ENCODE measurements at places on chromosomes 2 and 18.

- H3K36me3 ChIP-seq = peaks cover 30% of the 10 kb centered on the region
- H3K4me1 ChIP-seq = peaks cover 8% of the 10 kb centered on the region
- no peak for DNase-seq
- peak overlapping the region; percentile 60 for H3K27ac ChIP-seq
- H3K4me3 ChIP-seq = no peak overlapping the region
These were observed 27.4 kb downstream of the SLC66A2 start for GRCh38 chr18:79923896-79924585.

DNA sequence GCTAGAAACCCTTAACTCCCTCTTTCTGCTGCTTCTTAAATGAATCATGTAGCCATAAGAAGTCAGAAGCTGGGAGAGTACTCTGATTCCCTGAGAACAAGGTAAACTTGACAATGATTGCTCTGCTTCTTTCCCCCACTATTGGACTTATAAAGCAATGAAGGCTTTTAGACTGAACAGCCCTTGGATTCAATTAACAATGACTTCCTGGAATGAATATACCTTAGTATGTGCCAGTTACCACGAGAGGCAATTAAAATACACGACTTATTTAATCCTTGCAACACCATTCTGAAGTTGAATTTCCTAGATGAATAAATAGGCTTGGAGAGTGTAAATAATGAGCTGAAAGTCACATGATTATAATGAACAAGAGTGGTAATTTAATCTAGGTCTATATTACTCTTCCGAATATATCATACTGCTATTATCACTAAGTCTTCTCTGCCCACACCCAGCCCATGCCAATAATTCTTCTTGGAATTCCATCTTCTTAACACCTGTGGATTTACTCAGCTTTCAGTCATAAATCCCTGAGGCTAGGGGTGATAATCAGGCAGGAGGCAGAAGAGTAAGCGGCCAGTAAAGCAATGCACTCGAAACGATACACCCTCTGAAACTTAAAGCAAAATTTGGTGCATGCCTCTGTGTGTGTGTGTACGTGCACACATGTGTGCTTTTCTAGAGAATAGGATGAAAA, 170.2 kb downstream of the ATAD2B start:
- peaks cover 5% of the 10 kb centered on the region for H3K4me1 ChIP-seq
- no peak overlapping the region for H3K4me3 ChIP-seq
- DNase-seq = no peak
- no peak overlapping the region for H3K27ac ChIP-seq
- H3K27me3 ChIP-seq = no peaks in the 10 kb centered on the region

DNA sequence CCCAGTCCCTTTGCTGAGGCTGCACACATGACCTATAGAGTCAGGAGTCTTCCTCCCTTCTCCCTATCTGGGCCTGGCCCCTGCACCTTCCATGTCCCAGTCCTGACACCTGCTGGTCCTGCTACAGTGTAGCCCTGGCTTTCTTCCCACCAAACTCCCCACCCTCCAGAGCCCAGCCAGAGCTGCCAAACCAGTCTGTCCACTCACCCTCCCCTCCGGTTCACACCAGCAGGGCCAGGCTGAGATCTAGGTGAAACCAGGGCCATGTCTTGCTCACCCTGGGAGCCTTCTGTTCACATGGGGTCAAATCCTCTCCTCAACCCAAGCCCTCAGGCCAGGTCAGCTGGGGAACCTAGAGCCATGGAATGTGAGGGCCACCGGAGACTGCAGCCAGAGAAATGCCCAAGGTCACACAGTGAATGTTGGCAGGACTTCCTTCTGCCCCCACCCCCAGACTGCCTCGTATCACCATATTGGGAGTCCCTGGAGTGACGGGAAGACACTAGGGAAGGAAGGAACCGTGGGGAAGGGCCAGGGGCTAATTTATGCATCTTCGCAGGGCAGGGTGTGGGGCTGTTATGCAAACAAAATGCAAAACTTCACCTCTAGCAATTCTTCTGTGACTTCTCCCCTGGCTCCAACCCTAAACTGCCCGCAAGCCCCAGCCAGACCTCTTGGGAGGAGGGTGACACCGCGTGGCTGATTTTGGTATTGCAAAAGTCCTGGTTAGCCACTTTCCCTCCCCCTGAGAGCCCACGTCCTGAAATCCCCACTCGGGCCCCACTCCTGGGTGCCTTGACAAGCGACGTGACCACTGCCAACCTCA, 14.6 kb downstream of the TNS1 start:
- H3K27ac ChIP-seq = no peak overlapping the region
- no peak overlapping the region for H3K4me3 ChIP-seq
- H3K27me3 ChIP-seq = peaks cover 21% of the 10 kb centered on the region
- peak; percentile 77 for DNase-seq
- H3K4me1 ChIP-seq = peaks cover 9% of the 10 kb centered on the region

- H3K4me3 ChIP-seq = no peak overlapping the region
- H3K36me3 ChIP-seq = peaks cover 10% of the 10 kb centered on the region
- H3K27ac ChIP-seq = no peak overlapping the region
- H3K4me1 ChIP-seq = no peaks in the 10 kb centered on the region
These were observed 112.2 kb upstream of the FZD5 start for GRCh38 chr2:207881902-207882301.

Measured in naive thymus-derived CD8-positive, alpha-beta T cell (primary cell).